ENCODE measurements at places on chromosomes 6 and 20.
A peak's percentile ranks its signal among the peaks of the same experiment; 100 is the strongest.

GRCh38 chr6:34585512-34586061, 29.5 kb upstream of the SPDEF start:
- DNase-seq: no peak

DNA sequence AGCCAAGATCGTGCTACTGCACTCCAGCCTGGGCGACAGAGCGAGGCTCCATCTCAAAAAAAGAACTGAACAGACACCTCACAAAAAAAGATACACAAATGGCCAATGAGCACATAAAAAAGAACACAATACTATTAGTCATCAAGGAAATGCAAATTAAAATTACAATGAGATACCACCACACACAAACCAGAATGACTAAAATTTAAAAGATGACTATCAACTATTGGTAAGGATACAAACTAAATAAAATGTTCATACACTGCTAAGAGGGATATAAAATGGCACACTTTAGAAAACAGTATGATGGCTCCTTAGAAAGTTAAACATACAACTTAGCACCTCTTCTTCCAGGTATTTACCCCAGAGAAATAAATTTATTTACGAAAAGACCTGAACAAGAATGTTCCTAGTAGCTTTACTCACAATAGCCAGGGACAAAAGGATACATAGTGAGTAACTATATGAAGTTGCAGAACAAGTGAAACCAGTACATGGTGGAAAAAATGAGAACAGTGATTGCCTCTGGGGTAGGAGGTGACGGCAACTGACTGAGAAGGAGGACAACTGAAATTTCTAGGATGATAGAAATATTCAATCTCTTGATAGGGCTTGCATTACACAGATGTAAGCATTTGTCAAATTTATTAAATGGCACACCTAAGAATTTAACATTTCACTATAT, 53.2 kb downstream of the FAM8A1 start:
- DNase-seq: no peak

- no peak for DNase-seq
Observed at GRCh38 chr6:151290877-151291721, 51.3 kb downstream of the AKAP12 start.

DNA sequence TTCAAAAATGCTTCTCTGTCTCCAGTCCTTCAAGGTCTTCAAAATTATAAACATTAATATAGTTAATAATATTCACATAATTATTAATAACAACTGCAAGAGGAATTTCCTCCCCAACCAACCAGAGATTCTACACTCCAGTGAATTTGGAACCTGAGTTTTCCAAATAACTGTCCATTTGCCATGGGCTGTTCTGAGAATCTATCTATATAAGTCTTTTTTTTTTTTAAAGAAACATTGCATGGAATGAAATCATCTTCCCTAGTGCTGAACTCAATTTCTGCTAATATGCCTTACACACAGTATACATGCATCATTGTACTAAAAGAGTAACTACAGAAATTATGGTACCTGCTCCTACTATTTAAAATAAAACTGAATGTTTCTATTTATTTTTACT, 113.9 kb downstream of the SLC22A3 start:
- DNase-seq: no peak

- DNase-seq: peak; percentile 8
Observed at GRCh38 chr6:166627875-166628801, 1.1 kb upstream of the RPS6KA2 start.

DNA sequence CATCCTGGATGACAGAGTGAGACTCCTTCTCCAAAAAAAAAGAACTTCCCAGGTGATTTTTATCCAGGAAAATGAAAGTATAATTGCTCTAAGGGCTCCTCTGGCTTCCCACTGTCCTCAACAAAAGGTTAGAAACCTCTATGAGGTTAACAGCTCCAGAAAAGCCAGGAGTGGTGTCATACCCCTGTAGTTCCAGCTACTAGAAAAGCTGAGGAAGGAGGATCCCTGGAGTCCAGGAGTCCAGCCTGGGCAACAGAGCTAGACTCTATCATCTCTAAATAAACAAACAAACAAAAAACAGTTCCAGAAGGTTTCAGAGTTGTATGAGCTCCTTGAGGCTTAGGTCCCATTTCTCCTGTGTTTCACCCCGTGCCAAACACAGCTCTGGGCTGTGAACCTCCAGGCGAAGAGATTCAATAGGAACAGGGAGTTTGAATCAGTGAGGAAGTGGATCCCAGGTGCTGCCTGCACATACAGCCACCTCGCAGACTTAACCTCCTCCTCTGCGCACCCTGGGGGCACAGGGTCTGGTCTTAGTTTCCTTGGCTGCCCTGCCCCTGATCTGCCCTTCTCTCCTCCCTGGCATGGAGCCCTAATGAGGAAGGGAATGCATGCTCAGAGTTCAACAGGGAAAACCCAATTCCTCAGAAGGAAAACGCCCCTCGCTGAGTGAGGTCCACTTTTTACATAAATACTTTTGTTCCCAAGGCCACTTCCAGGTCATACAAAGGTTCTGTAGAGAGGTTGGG, 31.0 kb downstream of the ZC3H12D start:
- no peak for DNase-seq

DNA sequence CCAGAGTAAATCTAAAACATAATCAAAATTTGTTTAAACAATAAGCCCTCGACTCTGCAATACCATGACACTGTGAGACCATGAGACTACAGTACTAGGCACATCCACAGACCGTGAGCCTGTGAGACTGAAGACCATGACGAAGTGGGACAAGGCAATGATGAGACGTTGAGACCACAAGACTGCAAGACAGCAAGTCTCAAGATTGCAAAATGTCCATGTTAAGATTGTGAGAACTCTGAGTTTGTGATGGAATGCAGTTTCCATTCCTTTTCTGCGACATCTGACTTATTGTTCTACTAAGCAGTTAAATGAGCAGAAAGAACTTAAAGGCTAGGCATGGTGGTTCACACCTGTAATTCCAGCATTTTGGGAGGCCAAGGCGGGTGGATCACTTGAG, 102.1 kb upstream of the PHACTR1 start:
- DNase-seq: no peak

DNA sequence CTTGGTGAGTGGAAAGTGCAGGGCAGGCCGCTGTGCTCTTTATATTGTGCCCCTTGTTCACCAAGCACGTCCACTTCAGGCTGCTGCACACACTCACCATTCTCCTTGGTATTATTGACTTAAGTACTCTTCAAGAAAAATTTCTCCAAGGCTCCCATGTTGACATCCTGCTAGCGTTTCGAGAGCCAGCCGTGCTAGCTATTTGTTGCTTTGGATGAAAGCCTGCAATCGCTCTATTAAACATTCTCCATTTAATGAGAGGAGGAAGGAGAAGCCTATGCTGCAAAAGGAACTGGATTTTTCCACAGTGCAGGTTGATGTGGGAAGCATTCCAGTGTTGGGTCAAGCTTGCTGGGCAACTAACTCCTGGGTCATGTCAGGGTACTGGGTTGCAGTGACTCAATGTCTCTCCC, 113.5 kb downstream of the CD83 start:
- DNase-seq: no peak

GRCh38 chr20:52217689-52218395, 26.3 kb upstream of the ZFP64 start:
- no peak for DNase-seq

DNA sequence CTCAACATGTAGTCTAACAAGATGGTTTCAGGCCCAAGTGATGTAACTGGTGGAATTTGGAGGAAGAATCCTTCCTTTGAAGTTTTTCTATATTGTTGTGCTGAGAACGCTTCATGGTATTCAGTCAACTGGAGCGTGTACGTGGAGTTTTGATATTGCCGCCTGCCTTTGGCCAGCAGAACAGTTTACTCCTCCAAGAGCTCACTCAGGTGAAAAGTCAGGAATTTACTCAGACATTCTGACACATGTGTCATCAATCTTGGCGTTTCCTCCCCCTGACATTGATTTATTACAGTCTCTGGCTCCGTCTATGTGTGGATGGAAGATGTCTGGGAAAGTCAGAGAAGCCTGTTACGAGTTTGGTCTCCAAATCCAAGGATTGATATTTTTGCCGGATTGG, 19.0 kb upstream of the TGM2 start:
- peak; percentile 100 for DNase-seq

DNA sequence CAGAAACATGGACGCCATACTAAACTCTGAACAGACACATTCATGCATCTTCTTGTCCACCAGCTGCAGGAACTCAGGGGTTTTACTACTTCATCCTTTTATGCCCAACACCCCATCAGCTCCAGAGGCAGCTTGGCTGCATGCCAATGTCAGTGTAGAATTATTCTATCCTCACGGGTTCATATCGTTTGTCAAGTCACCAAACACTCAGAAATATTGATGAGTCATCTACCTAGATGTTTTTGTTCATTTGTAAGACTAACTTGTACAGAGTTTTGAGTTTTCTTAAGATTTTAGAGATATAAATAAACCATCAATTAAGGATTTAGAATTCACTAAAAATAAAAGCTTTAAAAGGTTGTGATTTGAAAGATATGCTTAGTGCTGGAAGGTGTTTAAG, 590.7 kb upstream of the FLRT3 start:
- no peak for DNase-seq

GRCh38 chr20:35791821-35792220, 20.0 kb downstream of the PHF20 start:
- no peak for DNase-seq

DNA sequence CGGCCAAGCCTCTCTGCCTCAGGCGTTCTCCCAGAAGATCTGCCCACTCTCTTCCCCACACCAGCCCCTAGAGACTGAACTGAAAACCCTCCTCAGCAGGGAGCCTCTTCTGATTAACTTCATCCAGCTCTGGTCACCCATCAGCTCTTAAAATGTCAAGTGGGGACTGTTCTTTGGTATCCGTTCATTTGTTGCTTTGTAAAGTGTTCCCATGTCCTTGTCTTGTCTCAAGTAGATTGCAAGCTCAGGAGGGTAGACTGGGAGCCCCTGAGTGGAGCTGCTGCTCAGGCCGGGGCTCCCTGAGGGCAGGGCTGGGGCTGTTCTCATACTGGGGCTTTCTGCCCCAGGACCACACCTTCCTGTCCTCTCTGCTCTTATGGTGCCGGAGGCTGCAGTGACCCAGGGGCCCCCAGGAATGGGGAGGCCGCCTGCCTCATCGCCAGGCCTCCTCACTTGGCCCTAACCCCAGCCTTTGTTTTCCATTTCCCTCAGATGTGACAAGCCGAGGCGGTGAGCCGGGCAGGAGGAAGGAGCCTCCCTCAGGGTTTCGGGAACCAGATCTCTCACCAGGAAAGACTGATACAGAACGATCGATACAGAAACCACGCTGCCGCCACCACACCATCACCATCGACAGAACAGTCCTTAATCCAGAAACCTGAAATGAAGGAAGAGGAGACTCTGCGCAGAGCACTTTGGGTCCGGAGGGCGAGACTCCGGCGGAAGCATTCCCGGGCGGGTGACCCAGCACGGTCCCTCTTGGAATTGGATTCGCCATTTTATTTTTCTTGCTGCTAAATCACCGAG, 14.2 kb downstream of the VEGFA start:
- DNase-seq: no peak

DNA sequence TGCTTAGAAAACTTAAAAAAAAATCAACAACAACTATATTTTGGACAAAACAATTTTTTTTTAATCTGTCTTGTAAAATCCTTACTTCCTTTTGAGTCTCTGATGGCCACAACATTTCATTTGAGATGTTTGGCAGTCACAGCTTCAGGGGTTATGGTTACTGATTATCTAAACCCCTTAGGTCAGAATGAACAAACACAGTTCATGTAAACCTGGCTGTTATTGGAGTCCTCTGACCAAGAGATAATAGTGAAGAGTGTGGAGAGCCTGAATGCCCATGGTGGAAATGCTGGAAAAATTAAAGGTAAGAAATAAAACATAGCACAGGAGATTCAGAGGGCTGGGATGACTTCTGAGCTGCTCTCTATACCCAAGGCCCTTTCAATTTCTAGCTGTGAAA, 38.2 kb downstream of the TMX4 start:
- DNase-seq: no peak

DNA sequence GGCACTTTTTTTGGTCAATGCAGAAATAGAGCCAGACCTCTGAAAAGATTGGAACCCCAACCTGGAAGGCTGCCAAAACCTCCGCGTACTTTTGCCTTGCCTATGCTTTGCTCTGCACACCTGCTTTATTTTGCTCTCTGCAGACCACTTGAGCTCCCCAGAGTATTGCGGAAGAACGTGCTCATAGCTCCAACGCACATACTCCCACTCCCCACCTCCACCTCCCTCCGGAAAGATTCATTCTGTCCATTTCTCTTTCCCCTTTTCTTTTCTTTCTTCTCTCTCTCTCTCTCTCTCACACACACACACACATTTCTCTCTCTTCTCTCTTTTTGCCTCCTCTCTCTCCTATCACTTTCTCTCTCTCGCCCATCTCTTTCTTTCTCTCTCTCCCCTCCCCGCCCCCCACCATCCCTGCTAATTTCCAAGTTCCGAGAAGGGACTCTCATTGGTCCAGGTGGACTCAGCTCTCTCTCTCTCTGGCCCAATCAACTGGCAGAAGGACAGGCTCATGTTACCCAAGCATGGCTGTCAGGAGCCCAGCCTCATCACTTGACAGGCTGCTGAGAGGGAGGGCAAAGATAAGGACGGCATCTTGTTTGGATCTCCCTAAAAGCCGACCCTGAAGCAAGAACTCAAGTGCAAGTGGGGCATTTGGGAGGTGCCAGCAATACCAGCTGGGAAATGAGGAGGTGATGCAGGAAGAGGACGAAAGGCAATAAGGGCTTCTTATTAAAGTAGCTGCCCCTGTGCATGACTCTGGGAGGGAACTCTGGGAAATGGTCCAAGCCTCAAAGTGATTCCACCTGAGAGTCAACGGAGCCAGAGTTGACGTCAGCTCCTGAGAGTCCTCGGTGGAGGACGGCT, 246.1 kb downstream of the LY86 start:
- DNase-seq: no peak

GRCh38 chr20:276620-277495, 13.7 kb downstream of the C20orf96 start:
- no peak for DNase-seq

DNA sequence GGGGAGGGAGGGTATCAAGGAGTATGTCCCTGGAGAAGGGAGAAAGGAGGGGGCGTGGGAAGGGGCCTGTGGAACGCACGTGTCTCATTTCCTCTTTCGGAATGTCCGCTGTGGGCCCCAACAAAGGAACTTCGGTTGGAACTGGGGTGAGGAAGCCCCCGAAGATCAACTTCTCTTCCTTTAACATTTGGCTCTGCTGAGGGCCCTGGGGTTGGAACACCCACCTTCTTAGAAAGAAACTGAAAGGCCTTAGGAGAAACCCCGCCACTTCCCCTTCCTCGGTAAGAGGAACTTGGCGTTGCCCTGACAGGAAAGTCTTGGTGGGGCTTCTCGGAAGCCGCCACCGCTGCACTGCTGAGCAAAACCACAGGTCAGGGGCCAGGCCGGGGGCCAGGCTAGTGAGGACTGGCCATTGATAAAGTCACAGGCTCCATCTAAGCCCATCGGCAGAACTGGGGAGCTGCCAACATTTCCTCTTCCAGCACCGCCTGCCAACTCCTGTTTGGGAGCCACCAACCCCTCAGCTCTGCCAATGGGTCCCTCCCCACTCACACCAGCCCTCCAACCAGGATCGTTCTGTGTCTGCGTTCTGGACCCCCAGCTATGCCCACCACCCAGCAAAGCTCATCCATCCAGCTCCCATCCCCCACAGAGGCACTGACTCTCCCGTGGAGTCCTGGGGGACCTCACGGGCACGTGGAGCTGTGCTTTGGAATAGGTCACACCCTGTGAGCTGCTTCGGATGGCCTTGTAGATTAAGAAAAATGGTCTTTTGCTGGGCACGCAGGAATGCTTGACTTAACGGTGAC, 44.8 kb downstream of the FGD2 start:
- DNase-seq: no peak
